COR-L47 (cell line): ENCODE measurements at places on chromosomes 7 and 10.

DNA sequence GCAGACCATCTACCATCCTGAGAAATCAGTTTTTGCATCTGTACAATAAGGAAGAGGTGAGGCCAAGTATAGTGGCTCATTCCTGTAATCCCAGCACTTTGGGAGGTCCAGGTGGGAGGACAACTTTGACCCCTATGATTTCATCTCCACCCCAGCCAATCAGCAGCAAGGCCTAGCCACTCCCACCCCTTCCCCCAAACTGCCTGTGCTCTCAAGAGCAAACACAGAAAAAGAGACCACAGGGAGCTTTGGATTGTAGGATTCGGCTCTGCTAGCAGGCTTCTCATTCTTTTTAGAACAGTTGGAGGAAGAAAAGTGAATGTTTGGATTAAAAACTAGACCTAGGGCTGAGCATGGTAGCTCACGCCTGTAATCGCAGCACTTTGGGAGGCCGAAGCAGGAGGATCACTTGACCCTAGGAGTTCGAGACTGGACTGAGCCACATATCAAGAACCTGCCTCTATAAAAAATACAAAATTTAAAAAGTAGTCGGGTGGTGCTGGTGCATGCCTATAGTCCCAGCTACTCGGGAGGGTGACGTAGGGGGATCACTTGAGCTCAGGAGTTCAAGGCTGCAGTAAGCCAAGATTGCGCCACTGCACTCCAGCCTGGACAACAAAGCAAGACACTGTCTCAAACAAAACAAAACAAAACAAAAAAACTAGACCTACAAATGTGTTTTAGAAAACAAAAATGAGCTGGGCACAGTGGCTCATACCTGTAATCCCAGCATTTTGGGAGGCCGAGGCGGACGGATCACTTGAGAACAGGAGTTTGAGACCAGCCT, 25.1 kb upstream of the PROSER2 start:
- DNase-seq = no peak

DNA sequence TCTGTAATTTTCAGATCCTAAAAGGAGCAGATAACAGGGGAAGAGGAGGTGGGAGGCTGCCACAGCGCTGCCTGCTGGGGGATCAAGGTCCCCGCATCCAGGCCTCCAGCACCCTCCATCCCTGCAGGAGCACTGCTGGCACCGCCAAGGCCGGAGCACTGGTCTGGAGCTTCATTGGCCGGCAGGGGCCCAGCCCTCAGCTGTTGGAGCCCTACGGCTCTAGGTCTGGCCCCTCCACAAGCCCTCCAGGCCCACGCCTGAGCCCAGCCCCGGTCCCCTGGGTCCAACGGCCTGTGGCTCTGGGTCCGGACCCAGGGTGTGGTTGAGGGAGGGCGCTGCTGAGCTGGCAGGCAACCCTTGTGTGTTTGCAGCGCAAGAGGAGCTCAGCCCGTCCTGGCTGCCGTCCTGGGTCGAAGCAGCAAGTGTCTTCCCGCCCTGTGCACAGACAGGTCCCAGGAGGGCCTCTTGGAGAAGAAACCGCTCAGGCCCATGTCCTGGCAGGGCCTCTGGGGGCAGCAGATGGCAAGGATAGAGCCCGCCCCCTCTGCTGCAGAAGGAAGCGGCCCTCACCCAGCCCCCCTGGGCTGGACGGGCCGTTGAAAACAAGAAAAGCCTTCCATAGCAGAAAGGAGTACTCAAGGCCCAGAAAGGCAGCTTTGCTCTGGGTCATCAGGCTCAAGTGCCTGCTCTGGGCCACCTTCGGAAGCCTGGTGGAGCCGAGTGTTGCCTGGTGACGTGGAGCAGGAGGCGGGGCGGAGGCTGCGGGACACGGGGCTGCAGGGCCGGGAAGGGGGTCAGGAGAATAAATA, 54.3 kb upstream of the TNRC18 start:
- DNase-seq = no peak

- no peak for DNase-seq
Measured at GRCh38 chr7:137371616-137372015, 28.1 kb upstream of the PTN start.

DNA sequence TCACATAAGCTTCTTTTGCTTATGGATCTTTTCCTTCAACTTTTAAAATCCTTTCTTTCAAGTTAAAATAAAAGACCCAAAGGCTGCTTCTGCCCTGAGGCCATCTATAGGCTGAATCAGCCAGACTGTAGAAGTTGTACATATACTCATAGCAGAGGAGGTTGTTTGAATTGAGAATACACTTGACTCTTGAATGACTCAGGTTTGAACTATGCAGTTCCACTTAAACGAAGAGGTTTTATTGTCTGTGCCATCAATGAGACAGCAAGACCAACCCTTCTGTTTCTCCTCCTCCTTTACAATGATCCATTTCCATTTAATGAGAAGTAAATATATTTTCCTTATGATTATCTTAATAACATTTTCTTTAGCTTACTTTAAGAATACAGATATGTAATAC, 5.8 kb downstream of the ZNF365 start:
- DNase-seq = no peak

DNA sequence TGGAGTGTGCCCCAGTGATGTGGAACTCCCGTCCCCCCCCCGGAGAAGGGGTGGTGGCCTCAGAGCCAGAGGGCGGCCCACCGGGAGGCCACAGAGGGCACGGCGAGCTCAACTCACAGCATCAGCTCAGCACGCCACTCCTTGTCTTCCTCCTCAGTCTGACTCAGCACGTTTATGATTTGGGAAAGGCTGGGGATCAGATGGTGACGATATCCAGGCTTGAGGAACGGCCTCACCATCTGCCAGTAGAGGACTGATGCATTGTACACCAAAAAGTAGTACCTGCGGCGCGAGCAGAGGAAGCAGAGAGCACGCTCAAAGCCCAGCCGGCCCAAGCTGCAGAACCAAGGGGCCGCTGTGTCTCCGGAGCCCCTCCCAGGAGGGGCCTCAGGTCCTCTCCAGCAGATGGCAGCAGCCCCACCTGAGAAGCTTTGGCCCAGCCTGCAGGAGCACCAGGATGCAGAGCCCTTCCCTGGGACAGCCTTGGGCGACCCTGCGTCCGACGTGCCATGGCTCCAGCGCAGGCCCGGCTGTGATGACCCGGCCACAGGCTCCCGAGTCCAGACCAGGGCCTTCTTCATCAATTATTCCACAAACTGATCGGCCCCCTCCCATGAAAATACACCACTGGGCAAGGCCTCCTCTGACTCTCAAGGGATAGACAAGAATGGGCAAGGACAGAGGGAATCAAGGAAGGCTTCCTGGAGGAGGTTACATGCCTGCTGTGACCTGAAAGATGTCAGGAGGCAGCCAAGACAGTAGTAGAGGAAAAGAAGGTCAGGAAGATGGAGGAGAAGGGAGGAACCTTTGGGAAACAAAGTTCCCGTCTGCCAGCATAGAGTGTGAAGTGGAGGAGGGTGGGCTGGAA, 3.7 kb downstream of the CFAP46 start:
- no peak for DNase-seq

GRCh38 chr10:103663802-103664201, 170.3 kb downstream of the NEURL1 start:
- peak; percentile 64 for DNase-seq

DNA sequence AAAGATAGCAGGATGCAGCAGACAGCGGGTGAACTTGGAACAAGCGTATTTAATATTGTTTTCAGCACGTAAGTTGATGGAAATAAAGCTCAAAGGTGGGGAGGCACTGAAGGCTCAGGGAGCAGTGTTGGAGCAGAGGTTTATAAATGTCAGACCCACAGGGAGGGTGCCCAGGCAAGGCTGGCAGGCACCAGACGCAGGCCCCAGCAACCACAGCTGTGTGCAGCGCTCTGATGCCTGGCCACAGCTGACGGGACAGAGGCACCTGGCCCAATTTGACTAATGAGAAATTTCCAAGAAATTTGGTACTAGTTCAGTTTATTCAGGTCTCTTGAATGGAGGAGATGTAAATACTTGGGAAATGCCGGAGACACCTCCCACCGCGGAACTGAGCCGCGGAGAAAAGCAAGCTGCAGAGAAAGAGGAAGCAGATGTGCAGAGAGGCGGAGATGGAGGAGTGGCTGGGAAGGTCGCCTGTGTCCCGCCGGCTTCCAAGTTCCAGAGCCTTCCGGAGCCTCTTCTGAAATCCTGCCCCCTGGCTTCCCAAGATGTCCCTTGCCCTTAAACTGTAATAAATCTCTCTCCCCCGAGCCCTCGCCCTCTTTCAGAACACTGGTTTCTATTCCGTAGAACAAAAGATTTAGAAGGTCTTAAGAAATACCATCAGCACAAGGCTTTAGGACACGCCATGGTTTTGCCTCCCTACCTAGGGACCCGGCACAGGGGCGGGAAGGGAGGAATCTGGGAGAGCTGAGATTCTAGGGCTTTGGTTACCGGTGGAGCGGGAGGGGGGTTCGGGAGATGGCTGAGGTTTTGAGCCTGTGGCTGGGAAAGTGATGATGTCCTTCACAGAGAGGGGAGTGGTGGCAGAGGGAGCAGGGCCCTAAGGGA, 38.4 kb upstream of the PLXNA4 start:
- DNase-seq = no peak

DNA sequence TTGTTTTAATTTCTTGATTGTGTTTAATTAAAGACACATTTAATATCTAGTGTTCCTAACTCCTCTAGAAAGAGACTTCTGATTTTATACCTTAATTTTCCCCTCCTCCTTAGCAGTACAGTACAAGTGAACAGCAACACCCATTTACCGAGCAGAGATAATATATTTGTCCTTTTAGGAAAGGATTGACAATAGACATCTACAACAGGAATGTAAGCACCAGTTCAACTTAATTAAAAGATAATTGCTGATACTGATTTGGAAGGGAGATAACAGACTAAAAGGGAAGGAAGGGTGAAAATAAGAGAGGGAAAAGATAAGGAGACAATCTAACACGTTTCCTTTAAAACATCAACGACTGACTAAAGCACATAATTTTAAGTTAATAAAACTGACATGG, 119.3 kb downstream of the SRPK2 start:
- no peak for DNase-seq

DNA sequence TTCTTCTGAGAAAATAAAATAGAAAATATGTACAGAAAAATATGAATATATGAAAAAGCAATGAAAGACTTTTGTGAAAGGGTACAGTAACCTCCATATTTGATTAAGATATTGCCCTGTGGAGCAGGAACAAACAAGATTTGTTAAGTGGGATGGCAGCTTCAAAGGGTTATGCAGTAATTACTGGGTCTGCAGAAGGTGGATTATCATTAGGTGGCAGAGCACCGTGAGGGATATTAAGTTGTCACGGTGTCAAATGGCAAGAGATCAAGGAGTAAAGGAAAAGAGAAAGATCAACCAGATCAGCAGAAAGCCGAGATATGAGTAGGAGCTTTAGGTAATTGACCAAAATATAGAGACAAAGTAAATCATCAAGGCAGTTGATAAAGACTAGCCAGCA, 44.1 kb downstream of the DGKB start:
- peak; percentile 50 for DNase-seq

- DNase-seq = peak; percentile 17
Measured at GRCh38 chr10:79995979-79996634, 47.2 kb upstream of the SFTPD start.

- no peak for DNase-seq
Measured at GRCh38 chr10:79090134-79090803, 21.5 kb downstream of the ZMIZ1 start.

DNA sequence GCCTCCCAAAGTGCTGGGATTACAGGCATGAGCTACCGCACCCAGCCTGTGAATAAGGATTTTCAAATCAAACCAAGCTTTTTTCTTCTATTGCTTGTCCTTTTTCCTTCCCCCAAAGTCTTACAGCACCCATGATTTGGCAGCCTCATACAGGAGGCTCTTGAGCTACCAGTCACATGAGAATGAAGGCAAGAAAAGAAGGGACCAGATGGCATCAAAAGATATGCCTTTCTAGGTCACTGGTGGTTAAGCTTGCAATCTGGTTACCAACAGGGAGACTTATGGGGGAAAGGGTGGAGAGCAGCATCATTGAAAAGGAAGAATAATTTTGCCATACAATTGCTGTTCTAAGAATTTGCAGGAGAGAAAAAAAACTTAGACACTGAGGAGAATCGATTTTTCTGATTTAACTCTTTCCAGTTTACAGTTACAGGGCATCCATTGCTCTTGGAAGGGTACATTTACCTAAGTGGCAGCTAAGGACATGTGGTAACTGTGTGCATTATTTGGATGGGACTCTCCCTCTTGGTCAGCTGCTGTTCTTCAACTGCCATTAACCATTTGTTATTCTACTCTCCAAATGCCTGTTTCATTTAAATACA, 29.5 kb downstream of the SMNDC1 start:
- no peak for DNase-seq

GRCh38 chr10:113099431-113100183, 149.6 kb downstream of the TCF7L2 start:
- no peak for DNase-seq

- DNase-seq = no peak
Measured at GRCh38 chr10:121514141-121514865, 83.9 kb downstream of the FGFR2 start.

GRCh38 chr7:81694711-81695110, 75.1 kb downstream of the HGF start:
- DNase-seq = no peak

DNA sequence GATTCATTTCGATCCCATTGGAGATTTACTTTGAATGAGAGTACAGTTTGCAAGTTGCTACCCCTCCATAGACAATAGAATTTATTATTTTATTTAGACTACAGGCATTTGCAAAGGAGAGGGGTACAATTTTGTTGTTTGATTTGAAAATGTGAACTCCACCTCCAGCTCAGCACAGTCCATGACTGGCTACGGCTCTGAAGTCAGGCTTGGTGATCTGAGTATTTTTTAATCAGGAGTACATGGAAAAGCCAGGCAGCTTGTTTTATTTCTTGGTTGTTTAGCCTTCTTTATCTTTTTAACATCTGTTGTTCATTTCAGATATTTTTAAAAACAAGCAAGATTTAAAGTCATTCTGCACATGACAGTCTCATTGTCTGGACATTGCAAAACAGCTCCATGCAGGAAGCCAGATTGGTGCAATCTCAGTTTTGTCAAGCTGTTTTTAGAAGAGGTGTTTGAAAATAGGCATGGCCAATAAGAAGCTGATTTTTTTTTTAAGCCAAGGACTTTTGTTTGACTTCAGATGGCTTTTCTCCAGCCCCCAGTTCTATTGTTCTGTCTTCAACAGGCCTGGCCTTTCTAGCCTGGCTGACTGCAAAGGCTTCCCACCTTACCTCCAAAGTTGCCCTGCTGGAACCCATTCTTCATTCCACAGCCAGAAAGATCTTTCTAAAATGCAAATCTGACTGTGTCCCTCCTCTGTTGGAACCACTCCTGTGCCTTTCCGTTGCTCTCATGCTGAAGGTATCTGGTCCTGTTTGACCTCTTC, 12.2 kb downstream of the PLXDC2 start:
- no peak for DNase-seq
